ENCODE measurements at places on chromosomes 6 and 20.

DNA sequence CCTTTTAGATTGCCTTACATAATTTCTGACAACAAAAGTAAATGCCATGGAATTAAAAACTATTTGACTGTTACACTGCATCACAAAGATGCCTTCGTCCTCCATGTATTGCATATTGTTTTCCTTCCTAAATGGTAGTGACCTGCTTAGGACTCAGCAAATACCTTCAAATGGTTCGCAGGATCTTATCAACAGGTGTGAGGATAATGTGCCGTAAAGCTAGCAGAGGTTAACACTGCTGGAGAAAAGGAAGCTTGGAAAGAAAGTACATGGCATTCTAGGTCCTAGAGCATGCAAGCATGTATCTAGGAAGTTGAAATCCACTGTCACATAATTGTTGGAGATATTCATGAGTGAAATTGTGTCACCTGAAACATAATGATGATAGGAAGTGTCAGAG is 5.5 kb downstream of the CLVS2 start:
- H3K27me3 ChIP-seq, result peaks cover 15% of the 10 kb centered on the region
- no peak for DNase-seq
- no peaks in the 10 kb centered on the region for H3K36me3 ChIP-seq
- H3K27ac ChIP-seq, result no peak overlapping the region

DNA sequence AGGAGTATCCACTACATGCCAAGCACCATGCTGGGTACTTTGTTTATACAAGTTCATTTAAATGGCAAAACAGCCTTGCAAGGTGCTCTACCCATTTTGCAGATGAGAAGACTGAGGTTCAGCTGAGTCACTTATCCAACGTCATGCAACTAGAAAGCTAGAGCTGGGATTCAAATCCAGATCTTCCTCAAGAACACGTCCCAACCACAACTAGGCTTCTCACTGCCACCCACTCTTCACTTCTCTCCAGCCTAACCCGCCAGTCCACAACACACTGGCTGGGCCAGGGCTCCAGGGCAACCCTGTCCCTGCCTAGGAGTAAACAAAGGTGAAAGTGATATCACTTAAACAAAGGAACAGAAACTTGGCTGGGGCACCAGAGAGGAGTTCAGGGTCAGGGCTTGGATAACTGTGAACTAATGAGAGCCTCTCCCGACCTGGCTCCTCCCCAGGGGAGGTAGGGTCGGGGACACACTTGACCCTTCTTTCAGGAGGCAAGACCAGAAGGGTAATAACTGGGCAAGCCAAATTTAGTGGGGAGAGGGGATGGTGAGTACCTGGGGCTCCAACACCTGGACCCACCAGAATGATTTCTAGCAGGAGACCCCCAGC is 7.9 kb downstream of the SDC4 start:
- H3K27ac ChIP-seq, result no peak overlapping the region
- peaks cover 2% of the 10 kb centered on the region for H3K36me3 ChIP-seq
- no peaks in the 10 kb centered on the region for H3K27me3 ChIP-seq
- DNase-seq, result no peak

DNA sequence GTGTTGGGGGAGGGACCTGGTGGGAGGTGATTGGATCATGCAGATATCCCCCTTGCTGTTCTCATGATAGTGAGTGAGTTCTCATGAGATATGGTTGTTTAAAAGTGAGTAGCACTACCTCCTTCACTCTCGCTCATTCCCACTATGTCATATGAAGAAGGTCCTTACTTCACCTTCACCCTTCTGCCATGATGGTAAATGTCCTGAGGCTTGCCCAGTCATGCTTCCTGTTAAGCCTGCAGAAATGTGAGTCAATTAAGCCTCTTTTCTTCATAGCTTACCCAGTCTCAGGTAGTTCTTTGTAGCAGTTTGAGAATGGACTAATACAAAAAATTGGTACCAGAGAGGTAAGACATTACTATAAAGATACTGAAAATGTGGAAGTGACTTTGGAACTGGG is 425.9 kb downstream of the HTR1B start:
- no peak for DNase-seq
- H3K4me1 ChIP-seq, result no peaks in the 10 kb centered on the region
- no peak overlapping the region for H3K27ac ChIP-seq
- H3K27me3 ChIP-seq, result no peaks in the 10 kb centered on the region
- no peak overlapping the region for H3K4me3 ChIP-seq
- no peaks in the 10 kb centered on the region for H3K36me3 ChIP-seq

DNA sequence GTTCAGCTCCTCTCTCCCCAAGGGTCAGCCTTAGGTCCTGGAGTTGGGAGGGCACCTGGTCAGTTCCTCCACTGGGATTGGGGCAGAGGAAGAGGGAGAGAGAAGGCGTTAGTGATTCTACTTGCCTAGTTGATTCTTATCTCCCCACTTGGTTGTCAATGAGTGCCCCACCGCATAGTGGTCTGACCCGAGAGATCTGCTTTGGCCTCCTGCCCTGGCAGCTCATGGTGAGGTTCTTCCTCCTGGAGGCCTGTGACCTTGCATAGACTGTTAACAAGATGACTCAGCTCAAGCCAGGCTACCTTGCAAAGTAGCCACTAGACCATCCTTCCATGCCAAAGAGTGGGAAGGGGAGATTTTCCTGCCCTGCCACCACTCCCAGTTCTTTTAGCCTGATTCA is 160.6 kb downstream of the TMEM200A start:
- H3K4me3 ChIP-seq, result no peak overlapping the region
- no peak for DNase-seq
- peaks cover 4% of the 10 kb centered on the region for H3K27me3 ChIP-seq
- H3K4me1 ChIP-seq, result peaks cover 18% of the 10 kb centered on the region
- peaks cover 18% of the 10 kb centered on the region for H3K36me3 ChIP-seq
- no peak overlapping the region for H3K27ac ChIP-seq

DNA sequence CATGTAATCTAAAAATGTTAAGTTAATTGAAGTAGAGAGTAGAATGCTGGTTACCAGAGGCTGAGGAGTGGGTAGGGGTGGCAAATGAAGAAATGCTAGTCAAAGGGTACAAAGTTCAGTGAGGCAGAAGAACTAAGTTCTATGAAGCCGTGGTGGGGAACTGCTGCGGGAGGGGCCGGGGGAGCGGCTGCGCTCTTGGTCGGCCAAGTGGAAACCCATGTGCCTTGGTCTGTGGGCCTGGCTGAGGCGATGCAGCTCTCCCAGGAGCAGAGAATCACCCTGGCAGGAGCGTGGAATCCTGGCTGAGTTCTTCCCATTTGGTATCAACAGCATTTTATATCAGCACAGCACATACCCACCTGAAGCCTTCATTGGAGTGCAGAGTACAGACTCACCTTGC is 22.3 kb downstream of the TTLL2 start:
- H3K4me1 ChIP-seq, result peaks cover 12% of the 10 kb centered on the region
- peaks cover 44% of the 10 kb centered on the region for H3K27me3 ChIP-seq
- H3K4me3 ChIP-seq, result no peak overlapping the region
- peaks cover 2% of the 10 kb centered on the region for H3K36me3 ChIP-seq

GRCh38 chr6:111985202-111985731 is 68.6 kb upstream of the CCN6 start:
- peaks cover 31% of the 10 kb centered on the region for H3K4me1 ChIP-seq
- no peaks in the 10 kb centered on the region for H3K27me3 ChIP-seq
- peaks cover 2% of the 10 kb centered on the region for H3K36me3 ChIP-seq
- DNase-seq, result no peak
- no peak overlapping the region for H3K4me3 ChIP-seq

DNA sequence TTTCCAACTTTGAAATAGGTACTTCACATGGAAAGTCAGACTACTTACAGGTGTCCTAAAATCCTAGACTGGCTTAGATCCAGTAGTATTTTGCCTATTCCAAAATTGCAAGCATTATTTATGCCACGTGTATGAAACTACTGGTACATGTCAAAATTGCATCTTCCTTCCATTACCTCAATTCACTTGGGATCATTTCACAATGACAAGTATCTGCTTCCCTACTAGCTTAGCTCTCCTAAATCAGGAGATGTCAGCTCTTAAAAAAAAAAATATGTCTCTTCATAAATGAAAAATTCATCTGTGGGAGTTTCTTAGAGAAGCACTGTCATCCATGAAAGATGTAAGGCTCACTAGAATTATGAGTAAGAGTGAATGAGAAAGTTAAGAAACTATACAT is 466.6 kb upstream of the MANEA start:
- H3K4me3 ChIP-seq, result no peak overlapping the region
- DNase-seq, result no peak
- no peaks in the 10 kb centered on the region for H3K27me3 ChIP-seq
- no peaks in the 10 kb centered on the region for H3K4me1 ChIP-seq
- no peak overlapping the region for H3K27ac ChIP-seq

DNA sequence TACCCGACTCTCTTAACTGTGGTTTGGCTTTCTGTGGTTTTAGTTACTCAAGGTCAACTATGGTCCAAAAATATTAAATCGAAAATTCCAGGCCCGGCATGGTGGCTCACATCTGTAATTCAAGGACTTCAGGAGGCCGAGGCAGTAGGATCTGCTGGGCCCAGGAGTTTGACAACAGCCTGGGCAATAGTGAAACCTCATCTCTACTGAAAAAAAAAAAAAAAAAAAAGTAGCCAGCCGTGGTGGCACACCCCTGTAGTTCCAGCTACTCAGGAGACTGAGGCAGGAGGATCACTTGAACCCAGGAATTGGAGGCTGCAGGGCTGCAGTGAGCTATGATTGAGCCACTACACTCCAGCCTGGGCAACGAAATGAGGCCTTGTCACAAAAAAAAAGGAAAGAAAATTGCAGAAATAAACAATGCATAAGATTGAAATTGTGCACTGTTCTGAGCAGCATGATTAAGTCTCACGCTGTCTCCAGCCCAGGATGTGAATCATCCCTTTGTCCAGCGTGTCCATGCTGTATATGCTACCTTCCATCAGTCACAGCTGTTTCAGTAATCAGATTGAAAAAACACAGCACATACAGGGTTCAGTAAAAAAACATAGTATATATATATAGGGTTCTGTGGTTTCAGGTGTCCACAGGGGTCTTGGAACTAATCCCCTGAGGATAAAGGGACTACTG is 40.7 kb downstream of the RGS17 start:
- H3K4me1 ChIP-seq, result no peaks in the 10 kb centered on the region
- H3K4me3 ChIP-seq, result no peak overlapping the region
- DNase-seq, result no peak
- H3K27me3 ChIP-seq, result peaks cover 3% of the 10 kb centered on the region

DNA sequence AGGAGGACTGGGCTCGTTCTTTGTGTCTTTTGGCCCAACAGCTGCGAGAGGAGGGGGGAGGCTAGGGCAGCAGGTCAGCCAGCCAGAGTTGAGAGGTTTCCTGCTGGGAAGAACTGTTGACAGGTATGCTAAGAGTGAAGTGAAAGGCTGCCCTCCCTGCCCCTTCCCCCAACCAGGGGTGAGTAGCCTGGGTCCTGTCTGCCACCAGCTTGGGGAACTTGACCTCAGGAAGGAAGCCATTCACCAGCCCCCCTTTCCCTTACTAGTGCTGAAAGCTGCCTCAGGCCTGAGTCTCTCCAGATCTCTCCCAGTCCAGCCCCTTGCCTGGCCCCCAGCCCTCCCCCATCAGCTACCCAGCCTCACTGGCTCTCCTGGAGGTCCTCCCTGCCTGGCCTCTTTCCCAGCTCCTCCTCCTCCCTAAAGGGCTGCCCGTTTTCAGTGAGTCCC is 20.7 kb upstream of the ZNF76 start:
- no peaks in the 10 kb centered on the region for H3K36me3 ChIP-seq
- no peaks in the 10 kb centered on the region for H3K27me3 ChIP-seq
- H3K4me3 ChIP-seq, result no peak overlapping the region
- DNase-seq, result no peak
- no peak overlapping the region for H3K27ac ChIP-seq
